ENCODE measurements at places on chromosomes 6 and 20.

DNA sequence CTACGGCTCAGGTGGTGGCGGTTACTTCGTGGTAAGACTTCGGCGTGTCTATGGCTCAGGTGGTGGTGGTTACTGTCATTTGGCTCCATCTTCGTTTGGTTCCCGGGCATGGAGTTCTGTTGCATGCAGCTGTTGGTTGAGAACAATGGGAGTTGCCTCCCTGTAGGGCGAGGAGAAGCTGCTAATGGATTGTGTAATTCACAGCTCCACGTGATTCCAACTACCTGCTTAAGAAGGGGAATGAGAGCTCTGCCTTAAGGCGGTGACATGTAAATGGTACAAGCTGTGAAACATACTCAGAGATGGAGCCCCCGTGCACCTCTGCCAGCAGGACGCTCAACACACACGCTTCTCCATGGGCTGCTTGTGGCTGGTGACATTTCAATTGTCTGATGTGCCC is 12.4 kb upstream of the DACT2 start:
- DNase-seq: no peak

DNA sequence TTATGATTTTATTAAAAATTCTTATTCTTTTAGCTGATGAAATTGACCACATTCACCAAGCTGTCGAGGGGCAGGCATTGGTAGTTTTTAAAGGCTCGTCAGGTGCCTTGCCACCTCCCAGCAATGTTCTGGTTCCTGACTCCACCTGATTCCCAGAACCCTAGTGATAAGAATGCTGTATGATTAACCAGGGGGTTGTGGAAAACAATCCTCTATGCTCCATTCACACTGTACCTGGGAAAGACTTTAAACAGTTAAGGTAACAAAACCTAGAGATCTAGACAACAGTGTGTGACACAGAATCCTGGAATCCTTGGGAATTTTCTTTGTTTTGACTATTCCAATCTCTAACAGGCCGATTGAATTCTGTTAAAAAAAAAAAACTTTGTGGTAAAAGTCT is 165.7 kb upstream of the OLIG3 start:
- DNase-seq: no peak

- DNase-seq: no peak
These were observed 108.6 kb downstream of the VIP start for GRCh38 chr6:152859225-152859624.

DNA sequence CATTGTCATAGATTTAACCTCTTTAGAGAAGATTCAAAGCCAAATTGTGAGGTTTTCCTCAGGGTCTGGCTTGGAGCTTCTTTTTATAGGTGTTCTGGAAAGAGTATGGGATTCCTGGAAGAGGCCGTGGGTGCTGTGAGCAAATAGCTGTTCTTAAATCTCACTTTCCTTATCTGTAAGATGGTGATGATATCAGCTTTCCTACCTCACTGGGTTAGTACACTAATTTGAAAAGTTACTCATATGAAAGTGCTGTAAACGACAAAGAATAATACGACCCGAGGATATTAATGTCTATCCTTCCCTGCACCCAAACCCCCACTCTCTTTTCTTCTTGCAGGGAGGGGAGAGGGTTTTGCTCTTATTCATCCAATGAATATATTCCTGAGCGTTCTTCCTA is 116.9 kb upstream of the ENPP5 start:
- DNase-seq: no peak

GRCh38 chr6:53287336-53288225 is 61.2 kb downstream of the ELOVL5 start:
- DNase-seq: peak; percentile 81

DNA sequence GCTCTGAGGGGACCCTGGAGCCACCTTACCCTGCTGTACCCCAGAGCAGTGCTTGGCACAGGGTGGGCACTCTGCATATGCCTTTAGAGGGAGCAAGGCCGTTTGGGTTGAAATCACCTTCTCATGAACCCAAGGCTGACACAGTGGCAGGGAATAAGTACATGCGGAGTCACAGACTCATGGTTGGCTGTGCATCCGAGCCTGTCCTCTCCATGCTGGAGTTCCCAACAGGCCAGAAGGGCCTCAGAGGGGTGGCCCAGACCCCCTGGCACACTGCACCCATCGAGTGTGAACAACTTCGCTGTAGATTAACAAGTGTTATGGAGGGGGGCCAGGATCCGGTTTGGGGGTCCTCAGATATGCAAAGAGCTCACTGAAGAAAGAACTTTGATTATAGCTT is 21.0 kb upstream of the IRF4 start:
- no peak for DNase-seq

GRCh38 chr6:10084111-10084986 is 330.5 kb downstream of the TFAP2A start:
- DNase-seq: no peak

DNA sequence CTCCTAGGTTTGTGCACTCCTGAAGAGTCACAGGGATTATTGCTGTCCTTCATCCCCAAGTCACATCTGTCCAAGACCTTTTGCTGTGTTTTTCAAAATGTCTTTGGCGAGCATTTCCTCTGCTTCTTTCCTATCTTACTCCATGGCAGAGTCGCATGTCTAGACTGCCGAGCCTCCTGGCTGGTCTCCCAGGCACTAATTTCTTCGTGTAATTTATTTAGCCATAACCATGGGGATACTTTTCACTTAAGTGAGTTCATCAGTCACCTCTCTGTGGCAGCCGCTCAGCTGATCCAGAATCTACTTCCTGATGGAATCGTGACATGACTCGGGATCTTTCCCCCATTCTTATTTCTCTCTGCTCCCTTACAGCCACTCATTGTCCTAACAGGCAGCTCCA is 25.8 kb downstream of the ADGRF5 start:
- no peak for DNase-seq

GRCh38 chr6:121338366-121338765 is 4.1 kb upstream of the TBC1D32 start:
- DNase-seq: peak; percentile 17

DNA sequence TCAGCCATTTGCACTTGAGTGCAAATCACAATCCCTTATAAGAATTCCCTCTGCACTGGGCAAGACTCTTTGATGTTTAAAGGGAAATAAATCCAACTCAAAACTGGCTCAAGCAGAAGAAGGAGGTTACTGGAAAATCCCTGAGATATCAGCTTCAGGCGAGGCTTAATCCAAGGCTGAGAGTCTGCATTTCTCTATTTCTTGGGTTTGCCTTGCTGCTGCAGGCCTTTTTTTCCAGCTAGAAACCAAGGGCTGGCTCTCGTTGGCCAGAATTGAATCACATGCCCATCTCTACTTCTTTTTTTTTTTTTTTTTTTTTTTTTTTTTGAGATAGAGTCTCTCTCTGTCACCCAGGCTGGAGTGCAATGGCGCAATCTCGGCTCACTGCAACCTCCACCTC is 11.7 kb downstream of the HCK start:
- peak; percentile 90 for DNase-seq

DNA sequence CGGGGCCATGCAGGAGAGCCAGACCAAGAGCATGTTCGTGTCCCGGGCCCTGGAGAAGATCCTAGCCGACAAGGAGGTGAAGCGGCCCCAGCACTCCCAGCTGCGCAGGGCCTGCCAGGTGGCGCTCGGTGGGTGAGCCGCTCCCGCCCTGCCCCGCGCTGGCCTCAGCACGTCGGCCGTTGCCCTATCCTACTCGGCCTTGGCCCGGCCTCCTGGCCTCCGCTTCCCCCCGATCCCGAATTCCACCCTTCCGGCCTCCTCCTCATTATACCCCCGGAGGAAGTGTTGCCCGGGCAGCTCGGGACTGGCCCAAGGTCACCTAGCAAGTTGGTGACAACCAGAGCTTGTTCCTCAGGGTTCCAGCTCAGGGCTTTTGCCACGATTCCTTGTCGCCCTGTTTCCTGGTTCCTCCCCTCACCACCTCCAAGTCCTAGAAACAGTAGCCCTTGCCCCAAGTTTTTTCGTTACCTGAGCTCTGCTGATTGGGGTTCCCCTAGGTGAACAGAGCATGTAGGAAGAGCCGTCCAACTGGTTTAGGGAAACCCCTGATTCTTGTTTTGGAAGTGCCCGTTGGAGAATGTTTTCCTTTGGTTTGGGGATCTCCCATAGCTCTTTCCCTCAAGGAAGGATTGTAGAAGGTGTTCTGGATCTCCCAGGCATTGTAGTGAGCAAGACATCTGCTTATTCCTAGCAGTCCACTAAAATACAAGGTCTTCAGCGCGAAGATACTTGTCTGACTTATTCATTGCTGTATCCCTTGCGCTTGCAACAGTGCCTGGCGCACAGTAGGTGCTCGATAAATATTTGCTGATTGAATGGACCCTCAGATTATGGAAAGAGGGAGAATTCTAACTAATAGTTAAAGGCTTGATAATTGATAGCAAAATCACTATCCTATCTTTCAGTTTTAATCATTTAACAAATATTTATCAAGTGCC is 641 bp downstream of the ARFGEF2 start:
- no peak for DNase-seq
